ENCODE measurements at places on chromosomes 7 and 10.

- no peak for DNase-seq
These were observed 261.2 kb downstream of the SKIDA1 start for GRCh38 chr10:21264271-21264670.

DNA sequence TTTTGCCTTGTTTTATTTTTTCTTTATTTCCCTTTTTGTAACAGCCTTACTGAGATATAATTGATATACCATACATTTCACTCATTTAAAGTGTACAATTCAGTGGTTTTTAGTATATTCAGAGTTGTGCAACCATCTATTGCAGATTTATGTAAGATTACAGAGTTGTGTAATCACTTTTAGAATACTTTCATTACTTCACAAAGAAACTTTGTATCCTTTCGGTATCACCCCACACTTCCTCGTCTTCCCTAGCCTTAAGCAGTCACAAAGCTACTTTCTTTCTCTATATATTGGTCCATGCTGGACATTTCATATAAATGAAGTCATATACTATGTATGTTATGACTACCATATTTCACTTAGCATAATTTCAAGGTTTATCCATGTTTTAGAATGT is 74.6 kb downstream of the ATRNL1 start:
- no peak for DNase-seq

DNA sequence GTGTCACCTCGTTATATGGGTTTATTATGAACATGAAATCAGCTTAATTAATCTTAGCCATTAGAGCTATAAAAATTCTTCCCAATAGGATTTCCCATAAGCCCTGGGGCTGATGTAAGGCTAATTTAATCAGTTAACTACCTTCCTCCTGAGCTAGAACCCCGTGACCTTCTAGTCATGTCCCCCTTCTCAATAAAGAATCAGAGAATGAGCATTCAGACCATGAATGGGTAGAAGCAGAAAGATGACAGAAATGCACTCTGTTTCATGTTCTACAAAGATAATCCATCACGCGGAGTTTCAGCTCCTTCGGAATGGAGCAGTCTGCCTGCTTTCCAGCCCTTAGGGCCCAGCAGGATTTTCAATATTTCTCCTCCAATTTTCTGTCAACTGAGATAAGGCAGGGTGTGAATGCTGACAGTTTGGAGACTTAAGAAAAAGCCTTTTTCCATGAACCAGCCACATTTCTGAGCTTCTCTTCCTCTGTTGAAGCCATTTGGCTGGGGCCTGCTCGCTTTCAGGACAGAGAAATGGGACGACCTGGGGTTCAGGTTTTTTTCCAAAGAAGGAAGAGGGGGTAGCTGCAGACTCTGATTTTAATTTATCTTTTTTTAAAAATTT is 211.0 kb downstream of the NEBL start:
- no peak for DNase-seq

- no peak for DNase-seq
These were observed 180.6 kb upstream of the NPVF start for GRCh38 chr7:25408876-25409275.

All from HS-5 (cell line).